Parietal lobe (tissue), 2 donors: ENCODE measurements at places on chromosomes 6 and 20. TPM values are rescaled to one million over a fixed set of nuclear protein-coding genes. Genes with fewer than 3 reads are reported as not detected.

Gene EHMT2
- 114 TPM for total RNA-seq

Gene RGS19
- 7.2 TPM for total RNA-seq

Gene CNKSR3
- total RNA-seq: 5.0 TPM

Gene MEP1A
- not detected for total RNA-seq

Gene SMIM28
- total RNA-seq: not detected

Gene CDH4
- 44.4 TPM for total RNA-seq

Gene TOX2
- total RNA-seq: 0.63 TPM

Gene HS3ST5
- total RNA-seq: 9.1 TPM

Gene PI16
- total RNA-seq: not detected

Gene MPIG6B
- total RNA-seq: not detected

Gene PIGU
- total RNA-seq: 30.0 TPM

Gene SPATA25
- 4.4 TPM for total RNA-seq

Gene TAGAP
- total RNA-seq: 0.94 TPM

Gene PRRT1
- total RNA-seq: 1.9 TPM

Gene DEFB116
- total RNA-seq: not detected

Gene SLC24A3
- total RNA-seq: 16.0 TPM

Gene CTSA
- 21.9 TPM for total RNA-seq

Gene C6orf15
- not detected for total RNA-seq

Gene SCGN
- total RNA-seq: 17.2 TPM

Gene AVP
- not detected for total RNA-seq

Gene PARD6B
- 9.4 TPM for total RNA-seq

Gene LGSN
- total RNA-seq: 0.63 TPM

Gene PGC
- total RNA-seq: not detected

Gene RNF39
- not detected for total RNA-seq

Gene STXBP5
- total RNA-seq: 167 TPM

Gene HRH3
- 0.31 TPM for total RNA-seq

Gene PBOV1
- total RNA-seq: not detected

Gene BIRC7
- not detected for total RNA-seq

Gene MEI4
- 0.31 TPM for total RNA-seq

Gene ADAM33
- 3.8 TPM for total RNA-seq

Gene SYNDIG1
- total RNA-seq: 67.0 TPM

Gene OR2H1
- total RNA-seq: not detected
